Amygdala (tissue), 56 donors: ENCODE measurements at places on chromosomes 3 and 15.
A peak's percentile ranks its signal among the peaks of the same experiment; 100 is the strongest.

DNA sequence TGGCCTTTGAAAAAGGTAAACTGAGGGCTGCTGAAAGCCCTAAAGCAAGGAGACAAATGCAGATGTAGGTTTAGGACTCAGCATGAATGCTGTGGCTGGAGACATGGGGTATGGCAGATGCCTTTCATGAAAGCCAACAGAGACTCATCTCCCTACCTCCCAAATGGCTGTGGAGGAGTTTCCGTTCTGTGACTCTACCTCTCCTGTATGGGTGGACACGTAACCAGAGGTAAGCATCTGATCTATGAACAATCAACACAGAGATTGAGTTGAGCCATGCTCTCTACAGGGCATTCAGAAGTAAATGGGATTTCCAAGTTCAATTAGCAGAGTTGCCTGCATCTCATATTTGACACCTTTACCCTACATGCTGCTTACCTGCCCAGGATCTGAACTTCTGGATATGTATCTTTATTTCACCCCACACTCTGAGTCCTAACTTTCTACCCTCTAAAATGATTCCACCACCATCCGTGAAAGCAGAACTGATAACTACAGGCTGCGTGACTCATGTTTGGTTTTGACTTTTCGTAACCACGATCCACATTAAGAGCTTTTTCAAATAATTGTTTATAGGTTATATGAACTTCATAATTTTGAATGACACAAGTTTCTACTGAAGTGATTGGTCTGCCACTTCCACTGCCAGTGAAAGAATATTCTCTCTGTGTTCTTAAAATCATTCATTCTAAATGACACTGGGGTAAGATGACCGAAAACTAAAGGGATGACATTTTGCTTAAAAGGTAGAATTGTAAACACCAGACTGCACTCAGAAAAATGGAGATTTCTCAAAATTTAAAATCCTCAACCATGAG lies 1058.7 kb downstream of the FHIT start:
- DNase-seq: no peak

- peak; percentile 9 for DNase-seq
Observed at GRCh38 chr3:140022066-140022770, 87.2 kb downstream of the CLSTN2 start.

GRCh38 chr3:33826688-33827087 lies 28.3 kb downstream of the PDCD6IP start:
- DNase-seq: no peak

- no peak for DNase-seq
Observed at GRCh38 chr3:87109465-87109864, 117.6 kb upstream of the CHMP2B start.

GRCh38 chr3:137134431-137134830 lies 176.6 kb downstream of the IL20RB start:
- no peak for DNase-seq

DNA sequence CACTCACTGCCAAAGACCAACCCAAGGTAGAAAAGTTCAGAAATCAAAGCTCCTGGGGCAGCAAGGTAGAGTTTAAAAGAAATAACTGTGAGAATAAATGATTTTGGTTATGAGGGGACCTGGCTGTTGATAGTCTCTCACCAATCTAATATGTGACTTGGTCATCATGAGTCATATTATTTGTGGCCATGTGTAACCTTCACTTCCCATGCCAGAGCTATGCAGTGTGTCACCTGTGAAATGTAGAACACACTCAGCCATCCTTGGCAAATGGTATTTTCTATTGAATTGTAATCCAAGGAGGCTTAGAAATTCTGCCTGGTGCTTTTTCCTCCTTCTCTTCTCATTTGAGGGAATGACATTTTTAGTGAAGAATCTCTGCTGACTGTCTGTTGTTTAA lies 184.2 kb upstream of the STAC start:
- no peak for DNase-seq

DNA sequence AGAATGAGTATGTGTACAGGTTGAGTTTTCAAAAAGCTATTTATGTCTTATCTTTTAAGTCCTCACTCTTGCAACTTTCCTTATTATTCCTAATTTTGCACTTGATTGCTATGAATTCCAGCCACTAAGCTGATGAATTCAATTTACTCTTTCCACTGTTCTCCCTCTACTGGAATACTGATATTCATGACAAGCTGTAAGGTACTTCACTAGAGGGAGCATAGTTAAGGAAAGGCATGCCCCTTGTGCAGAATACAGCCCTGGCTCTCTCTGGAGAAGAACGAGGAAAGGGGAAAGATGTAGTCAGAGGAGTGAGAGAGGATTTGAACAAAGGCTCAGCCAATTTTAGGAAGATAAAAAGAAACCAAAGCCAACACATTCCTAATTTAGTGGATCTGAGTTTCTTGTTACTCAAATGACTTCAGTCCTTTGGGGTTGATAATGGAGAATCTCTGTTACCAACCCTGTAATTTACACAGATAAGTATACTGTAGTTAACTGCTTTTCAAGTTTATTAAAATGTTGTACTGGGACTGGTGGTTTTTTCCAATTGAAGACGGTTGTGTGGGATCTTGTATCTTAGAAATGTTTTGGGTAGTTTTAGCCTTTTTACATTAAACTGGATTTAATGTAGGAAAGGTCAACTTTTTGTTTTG lies 4.0 kb downstream of the SCAANT1 start:
- DNase-seq: no peak

- DNase-seq: no peak
Observed at GRCh38 chr3:160437083-160437455, 12.5 kb downstream of the TRIM59 start.

- DNase-seq: peak; percentile 36
Observed at GRCh38 chr3:49805897-49806701, 3.0 kb downstream of the INKA1 start.

DNA sequence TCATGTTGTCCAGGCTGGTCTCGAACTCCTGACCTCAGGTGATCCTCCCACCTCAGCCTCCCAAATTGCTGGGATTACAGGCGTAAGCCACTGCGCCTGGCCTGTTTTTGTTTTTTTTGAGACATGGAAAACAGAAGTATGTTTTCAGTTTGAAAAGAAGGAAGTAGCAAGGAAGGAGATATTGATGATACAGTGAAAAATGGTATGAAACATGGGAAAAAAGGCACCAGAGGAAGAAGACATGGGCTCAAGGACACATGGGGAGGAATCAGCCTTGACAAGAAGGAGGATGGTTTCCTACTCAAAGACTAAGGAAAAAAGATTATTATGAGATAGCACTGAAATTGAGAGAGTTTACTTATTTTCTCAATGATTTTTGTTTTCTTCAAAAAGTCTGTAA lies 30.7 kb downstream of the FMN1 start:
- no peak for DNase-seq

DNA sequence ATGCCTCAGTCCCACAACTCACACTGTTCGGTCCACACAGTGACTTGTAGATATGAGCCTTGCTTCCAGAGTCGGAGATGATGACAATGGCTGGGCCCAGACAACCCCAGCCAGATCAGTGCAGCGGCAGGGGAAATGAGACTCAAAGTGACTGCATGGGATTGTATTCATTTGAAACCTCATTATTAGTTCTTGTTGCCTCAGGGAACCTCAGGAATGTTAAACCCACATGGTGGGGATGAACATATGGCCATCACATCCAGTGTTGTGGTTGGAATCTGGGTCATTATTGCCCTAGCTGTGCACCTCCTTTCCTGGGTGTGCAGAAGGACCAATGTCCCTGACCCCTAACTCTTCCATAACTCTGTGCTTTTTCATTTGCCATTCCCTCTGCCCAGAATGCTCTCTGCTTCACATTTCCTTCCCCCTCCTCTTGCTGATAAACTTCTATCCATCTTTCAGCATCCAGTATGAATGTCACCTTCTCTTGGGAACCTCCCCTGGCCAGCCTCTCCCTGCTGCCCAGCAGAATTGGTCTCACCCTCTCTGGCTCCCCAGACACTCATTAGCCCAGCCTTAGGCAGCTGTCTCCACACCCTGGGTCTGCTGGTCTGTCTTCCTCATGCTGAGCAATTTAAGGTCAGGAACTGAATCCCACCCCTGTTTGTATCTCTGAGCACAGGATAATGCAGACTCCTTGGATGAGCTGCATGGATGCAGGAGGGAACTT lies 67.0 kb upstream of the TNFAIP8L3 start:
- DNase-seq: no peak

- no peak for DNase-seq
Observed at GRCh38 chr3:66272016-66272415, 51.2 kb downstream of the SLC25A26 start.

- DNase-seq: no peak
Observed at GRCh38 chr15:29361560-29361959, 91.9 kb upstream of the NSMCE3 start.

DNA sequence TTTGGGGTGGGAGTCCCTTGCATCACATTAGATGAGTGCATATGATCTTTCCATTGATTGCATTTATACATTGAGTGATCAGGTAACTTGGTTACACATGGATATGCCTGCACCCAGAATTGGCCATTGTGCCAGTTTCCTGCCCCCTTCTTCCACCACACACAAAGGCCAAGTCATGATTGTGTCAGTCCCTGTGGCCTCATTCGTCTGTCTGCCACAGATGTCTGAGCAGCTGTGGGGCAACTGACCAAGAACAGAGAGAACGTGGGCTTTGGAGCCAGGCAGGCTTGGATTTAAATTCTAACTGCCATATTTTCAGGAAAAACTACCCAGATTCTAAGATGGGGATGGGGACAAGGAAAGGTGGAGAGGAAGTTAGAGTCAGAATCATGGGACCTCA lies 27.0 kb downstream of the CCNL1 start:
- DNase-seq: peak; percentile 23

DNA sequence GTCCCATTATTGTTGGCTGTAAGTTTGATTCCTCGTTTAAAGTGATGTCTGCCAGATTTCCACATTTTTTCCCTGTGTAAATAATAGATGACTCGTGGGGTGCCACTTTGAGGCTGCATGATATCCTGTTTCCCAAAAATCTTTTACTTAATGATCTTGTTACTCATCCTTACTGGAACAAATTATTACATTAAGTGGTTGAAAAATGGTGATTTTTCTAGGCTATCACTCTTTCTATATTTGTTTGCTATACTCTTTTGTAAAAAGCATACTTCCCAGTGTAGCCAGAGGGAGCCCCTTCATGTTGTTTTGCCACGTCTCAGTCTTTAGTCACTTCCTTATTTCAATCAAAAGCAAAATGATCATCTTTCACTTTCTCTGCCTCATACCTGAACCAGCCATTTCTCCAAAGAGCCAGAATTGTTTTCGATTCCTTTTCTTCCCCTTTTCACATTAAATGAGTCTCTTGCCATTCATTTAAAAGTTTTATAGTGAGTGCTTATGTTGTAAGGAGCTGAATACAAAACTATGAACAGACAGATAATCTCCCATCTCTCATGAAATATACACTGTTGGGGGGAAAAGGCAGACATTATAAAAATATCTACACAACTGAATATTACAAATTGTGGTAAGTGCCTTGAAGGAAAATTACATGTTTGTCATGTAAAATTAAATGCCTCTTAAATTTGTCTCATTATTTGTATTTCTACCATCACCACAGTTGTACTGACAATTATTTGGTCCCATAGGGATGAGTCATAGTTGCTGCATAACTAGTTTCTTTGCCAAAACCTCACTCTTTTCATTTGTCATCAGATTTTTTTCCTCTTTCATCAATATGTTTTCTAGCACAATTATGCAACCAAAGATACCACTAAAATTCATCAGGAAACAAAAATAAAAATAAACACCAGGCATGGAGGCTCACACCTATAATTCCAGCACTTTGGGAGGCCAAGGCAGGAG lies 41.5 kb downstream of the ADGRG7 start:
- no peak for DNase-seq

DNA sequence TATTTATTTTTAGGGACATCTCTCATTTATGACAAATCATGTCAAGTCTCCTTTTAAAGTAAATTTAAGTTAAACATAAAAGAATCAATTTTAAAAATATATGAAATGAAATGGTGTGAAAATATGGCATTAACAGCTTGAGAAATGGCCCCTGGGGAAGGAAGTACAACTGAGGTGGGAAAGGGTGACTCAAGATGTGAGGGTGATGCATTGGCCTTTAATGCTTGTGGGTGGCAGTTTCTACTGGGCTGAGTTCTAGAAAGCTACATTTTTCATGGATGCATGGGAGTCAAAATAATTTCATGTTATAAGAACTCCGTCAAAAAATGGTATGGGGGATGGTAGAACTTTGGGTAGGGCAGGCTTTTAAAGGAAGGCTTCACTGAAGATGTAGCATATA lies 708.8 kb upstream of the CFAP20DC start:
- DNase-seq: no peak

- DNase-seq: no peak
Observed at GRCh38 chr3:5197470-5198312, 10.2 kb downstream of the EDEM1 start.

DNA sequence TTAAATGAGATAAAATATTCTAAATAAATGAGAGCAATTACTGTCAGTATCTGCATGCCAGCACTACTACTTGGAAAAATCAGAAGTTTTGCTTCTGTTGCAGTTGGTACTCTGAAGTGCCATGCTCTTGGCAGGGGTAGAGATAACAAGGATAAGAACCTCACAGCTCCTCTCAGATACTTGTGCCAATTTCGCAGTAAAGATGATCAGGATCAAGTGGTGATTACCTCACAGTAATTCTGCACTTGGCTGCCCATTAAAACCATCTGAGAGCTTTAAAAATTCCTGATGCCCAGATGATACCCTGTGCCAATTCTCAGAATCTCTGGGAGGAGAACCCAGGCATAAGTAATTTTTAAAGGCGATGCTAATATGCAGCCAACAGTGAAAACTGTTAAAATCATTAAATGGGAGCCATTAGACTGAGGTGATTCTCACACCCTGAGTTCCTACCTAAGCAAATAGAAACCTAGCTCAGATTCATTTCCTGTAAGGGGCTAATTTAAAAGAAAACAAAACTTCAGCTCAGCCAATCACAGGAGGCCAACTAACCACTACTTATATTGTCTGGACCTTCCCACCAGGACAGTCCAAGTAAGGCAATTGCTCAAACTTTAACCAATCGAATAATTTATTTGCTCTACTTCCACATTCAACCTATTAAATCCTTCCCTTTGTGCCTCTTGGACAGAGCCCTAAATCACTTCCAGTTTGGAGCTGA lies 171.2 kb downstream of the KCNMB2 start:
- DNase-seq: no peak

- no peak for DNase-seq
Observed at GRCh38 chr3:52742418-52743041, 28.2 kb downstream of the NEK4 start.

DNA sequence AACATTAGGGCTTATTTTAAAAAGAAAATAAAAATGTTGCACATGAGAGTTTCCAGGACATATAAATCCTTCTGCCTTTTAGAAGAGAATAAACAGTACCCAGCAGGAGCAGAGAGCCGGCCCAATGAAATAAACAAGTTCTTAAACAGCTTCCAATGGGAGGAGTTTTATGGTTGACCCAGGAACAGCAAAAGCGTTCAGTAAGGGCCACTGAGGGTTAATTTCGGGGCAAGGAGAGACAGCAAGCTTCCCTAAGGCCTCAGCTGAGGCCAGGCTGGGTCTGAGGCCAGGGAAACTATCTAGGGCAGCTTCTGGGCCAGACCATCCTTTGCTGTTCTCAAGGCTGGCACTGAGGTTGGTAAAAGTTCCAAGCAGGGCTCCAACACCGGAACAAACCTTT lies 3.4 kb downstream of the PDZRN3 start:
- DNase-seq: no peak

GRCh38 chr3:182121401-182121800 lies 409.7 kb downstream of the SOX2 start:
- no peak for DNase-seq

GRCh38 chr3:177279118-177279815 lies 82.0 kb upstream of the TBL1XR1 start:
- no peak for DNase-seq

GRCh38 chr15:29457729-29458128 lies 188.1 kb upstream of the NSMCE3 start:
- DNase-seq: no peak

GRCh38 chr3:173109143-173109542 lies 31.9 kb downstream of the SPATA16 start:
- no peak for DNase-seq

- DNase-seq: no peak
Observed at GRCh38 chr15:31745841-31746240, 284.5 kb upstream of the CHRNA7 start.
